ENCODE measurements at places on chromosomes 7 and 10.

- DNase-seq = no peak
Measured at GRCh38 chr10:121205625-121206024, 354.5 kb downstream of the WDR11 start.

DNA sequence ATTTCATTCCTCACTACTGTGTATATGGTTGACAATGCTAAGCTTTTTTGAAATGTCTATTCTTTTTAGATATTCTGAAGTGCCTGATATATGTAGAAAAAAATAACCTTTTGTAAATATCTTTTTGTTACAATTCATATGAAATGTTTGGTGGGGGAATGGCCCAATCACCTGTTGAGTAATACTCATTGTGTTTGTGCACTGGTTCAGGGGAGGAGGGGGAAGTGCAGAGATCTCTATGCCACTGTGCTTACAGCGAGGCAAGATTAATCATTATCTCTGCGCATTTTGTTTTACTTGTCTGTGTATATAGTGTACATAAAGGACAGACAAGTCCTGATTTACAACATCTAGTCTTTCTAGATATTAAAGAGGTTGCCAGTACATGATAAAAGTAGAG is 25.2 kb downstream of the NUP42 start:
- DNase-seq = no peak

- DNase-seq = no peak
Measured at GRCh38 chr7:100154651-100155491, 3.7 kb downstream of the TRAPPC14 start.

DNA sequence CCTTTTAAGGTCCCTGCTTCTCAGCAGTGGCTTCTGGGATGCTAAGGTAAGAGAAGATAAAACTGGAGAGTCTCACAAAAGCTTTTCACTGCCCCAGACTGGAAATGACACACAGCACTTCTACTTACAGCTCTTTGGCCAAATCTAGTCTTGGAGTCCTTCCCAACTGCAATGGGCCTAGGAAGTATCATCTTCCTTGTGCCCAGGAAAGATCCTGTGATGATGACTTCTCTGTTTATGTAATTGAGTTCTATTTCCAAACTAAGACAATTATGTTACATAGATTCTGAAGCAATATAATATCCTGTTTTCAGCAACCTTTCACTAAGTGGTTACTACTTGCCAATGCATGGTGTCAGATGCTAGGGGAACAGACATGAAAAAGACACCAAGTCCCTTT is 234.1 kb downstream of the PTEN start:
- no peak for DNase-seq

Data from left forelimb (tissue), 1 donor.